Stimulated activated CD4-positive, alpha-beta T cell treated with anti-CD3 and anti-CD28 coated beads, TNF-alpha, amount 100 ng/mL, for 4 hours (primary cell): ENCODE measurements at places on chromosomes 3 and 15.

GRCh38 chr3:112818289-112818688 is 28.4 kb downstream of the CD200R1L start:
- no peak for DNase-seq

- no peak for DNase-seq
These were observed 35.1 kb downstream of the PDCD6IP start for GRCh38 chr3:33833408-33834095.

GRCh38 chr15:65376767-65377104 is 1.1 kb downstream of the IGDCC3 start:
- DNase-seq = no peak

- DNase-seq = no peak
These were observed 380.4 kb upstream of the PROK2 start for GRCh38 chr3:72165317-72165716.

GRCh38 chr15:62962101-62962995 is 80.2 kb upstream of the TPM1 start:
- DNase-seq = no peak

DNA sequence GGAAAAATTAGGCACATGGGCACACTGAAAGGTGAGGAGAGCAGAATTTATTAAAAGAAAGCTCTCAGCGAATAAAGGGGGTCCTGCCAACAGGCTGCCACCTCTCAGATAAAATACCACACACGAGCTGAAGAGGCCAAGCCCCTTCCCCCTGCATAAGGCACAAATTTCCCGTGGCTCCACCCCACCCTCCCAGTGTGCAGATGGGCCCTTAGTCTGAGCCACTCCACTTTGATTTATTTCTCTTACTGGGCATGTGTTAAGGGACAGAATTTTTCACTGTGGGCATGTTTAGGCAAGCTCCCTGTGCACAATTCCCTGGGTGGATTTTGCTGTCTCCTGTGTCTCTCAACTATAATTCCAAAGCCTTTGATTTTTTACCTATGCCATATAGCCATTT is 409.8 kb downstream of the TBL1XR1 start:
- DNase-seq = no peak

DNA sequence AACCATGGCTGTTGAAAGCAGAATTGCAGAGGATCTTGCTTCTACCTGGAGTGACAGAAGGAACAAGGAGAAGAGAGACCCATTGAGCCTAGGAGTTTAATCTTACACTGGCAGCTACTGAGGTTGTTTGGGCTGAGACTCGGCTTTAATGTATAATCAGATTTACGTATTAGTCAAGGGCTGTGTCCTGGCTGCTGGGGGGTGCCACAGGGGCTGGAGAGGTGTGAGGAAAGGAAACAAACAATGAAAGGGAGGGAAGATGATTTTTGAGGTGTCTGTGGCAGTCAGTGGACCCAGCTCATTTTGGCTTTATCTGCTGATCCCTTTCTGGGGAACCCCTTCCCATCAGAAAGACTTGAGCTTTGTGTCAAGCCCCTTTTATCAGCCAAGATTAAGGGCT is 95.7 kb downstream of the PRICKLE2 start:
- no peak for DNase-seq

DNA sequence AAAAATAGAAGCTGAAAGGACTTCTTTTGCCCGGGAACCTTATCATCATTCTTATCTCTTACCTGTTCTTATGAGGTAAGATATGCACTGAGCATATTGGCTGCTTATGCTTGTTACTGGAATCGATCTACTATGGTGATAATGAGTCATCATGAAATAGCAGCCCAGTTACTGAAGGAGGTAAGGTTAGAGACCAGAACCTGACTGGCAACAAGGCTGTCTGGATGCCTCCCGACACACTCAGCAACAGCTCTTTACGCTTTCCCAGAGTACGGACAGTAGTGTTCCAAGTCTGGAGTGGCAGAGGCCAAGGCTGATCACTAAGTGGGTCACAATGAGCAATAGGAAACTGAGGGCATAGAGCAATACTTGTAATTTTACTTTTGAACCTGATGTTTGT is 314.1 kb downstream of the NLGN1 start:
- DNase-seq = no peak

- no peak for DNase-seq
These were observed 267.1 kb upstream of the TPRG1 start for GRCh38 chr3:188904670-188905069.

DNA sequence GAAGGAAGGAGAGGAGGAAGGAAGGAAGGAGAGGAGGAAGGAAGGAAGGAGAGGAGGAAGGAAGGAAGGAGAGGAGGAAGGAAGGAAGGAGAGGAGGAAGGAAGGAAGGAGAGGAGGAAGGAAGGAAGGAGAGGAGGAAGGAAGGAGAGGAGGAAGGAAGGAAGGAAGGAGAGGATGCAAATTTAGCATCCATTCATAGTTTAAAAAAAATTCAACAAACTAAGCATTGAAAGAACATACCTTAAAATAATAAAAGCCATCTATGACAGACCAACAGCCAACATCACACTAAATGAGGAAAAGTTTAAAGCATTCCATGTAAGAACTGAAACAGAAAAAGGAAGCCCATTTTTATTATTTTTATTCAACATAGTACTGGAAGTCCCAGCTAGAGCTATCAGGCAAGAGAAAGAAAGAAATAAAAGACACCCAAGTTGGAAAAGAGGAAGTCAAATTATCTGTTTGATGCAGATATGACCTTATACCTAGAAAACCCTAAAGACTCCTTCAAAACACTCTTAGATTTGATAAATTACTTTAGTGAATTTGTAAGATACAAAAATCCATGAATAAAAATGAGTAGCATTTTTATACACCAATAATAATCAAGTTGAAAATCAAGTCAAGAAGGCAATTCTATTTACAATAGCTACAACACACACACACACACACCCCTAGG is 52.2 kb upstream of the FXR1 start:
- DNase-seq = no peak

- DNase-seq = no peak
These were observed 17.3 kb downstream of the IGF2BP2 start for GRCh38 chr3:185807445-185808068.

- no peak for DNase-seq
These were observed 367.8 kb upstream of the IL12A start for GRCh38 chr3:159620873-159621272.

DNA sequence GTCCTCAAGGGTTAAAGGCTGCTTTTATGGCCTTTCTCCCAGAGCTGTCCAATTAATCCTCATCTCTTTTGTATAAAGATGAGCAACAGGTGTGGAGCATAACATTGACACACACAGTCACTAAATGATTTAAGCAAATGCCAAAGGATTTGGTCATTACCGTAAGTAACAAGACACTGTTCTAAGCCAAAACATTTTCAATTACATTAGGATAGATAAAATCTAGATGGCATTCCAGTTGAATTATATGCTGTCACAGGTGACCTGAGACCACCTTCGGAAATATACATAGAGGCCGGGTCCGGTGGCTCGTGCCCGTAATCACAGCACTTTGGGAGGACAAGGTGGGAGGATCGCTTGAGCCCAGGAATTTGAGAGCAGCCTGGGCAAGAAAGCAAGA is 105.3 kb upstream of the UBE3A start:
- DNase-seq = no peak

GRCh38 chr3:117499189-117499870 is 789.8 kb downstream of the TUSC7 start:
- DNase-seq = no peak

DNA sequence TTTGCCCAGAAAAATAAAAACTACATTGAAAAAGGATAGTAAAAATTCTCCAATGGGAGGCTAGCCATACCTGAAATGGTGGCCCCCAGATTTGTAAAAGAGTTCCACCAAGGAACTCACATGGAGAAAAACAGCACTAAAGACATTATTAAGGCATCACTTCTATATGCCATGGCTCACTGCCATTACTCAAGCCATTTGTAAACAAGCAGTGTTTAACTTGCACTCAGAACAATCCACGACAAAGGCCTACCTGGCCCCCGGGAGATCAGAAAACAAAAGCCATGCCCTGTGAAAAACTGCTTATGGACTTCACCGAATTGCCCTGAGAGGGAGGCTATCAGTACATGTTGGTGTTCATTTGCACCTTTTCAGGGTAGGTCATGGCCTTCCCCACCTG is 19.6 kb downstream of the CCR8 start:
- no peak for DNase-seq

DNA sequence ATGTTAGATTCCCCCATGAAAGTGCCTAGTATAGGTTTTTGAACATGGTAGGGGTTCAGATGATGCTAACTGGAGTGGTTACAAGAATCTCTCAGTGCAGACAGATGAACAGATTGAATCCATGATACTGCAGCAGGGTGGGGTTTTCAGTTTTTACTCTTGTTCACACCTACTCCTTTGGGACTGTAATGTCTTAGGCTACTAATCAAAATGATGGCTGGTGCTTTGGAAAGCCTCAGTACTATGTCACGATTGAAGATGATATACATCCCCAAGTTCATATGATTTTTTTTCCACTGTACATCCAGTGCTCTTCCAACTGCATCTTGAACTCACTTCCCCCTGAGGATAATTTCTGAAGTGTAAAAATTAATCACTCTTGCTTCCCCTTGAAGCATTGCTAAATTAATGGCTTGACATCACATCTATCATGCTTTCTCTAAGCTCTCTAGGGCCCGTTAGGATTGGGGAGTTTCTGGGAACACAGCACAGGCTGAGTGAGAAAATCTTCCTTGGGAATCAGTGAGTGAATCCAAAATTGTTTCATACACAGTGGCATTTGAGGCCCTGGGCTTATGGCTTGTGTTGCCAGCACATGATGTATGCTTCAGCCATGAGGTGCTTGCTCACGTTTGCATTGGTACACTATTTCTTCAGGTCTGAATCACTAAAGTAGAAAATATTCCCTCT is 115.0 kb upstream of the TPRG1 start:
- DNase-seq = no peak

GRCh38 chr15:33693166-33693800 is 275.0 kb upstream of the CHRM5 start:
- DNase-seq = no peak

GRCh38 chr15:49320351-49320750 is 102.7 kb upstream of the FGF7 start:
- DNase-seq = no peak
